Mucosa of descending colon (tissue), 3 donors: ENCODE measurements at places on chromosomes 4 and X. TPM values are rescaled to one million over a fixed set of nuclear protein-coding genes. Genes with fewer than 3 reads are reported as not detected.

The TMEM154 gene
- total RNA-seq, result 1.8 TPM

The HTRA3 gene
- 2.5 TPM for total RNA-seq

The MUC7 gene
- not detected for total RNA-seq

The PRKG2 gene
- 25.7 TPM for total RNA-seq

The CT47B1 gene
- not detected for total RNA-seq

The PCYT1B gene
- 0.39 TPM for total RNA-seq

The CISD2 gene
- 23.1 TPM for total RNA-seq

The WAS gene
- total RNA-seq, result 8.6 TPM

The CD40LG gene
- total RNA-seq, result 0.23 TPM

The PALLD gene
- 112 TPM for total RNA-seq

The IRS4 gene
- total RNA-seq, result not detected

The CCDC110 gene
- total RNA-seq, result 5.4 TPM

The ACSL1 gene
- total RNA-seq, result 51.4 TPM

The ERAS gene
- total RNA-seq, result 0.38 TPM

The RADX gene
- total RNA-seq, result 2.6 TPM

The ARAP2 gene
- 22.5 TPM for total RNA-seq

The GABRG1 gene
- 0.03 TPM for total RNA-seq

The MAGEA2B gene
- total RNA-seq, result not detected

The UGT2B15 gene
- total RNA-seq, result 203 TPM

The EFHC2 gene
- 0.78 TPM for total RNA-seq

The SPANXC gene
- total RNA-seq, result not detected

The ADH1A gene
- total RNA-seq, result 0.80 TPM

The RXFP1 gene
- 0.27 TPM for total RNA-seq

The HS6ST2 gene
- total RNA-seq, result 0.52 TPM

The MAGEA12 gene
- not detected for total RNA-seq

The GPR119 gene
- total RNA-seq, result 0.29 TPM

The ANK2 gene
- total RNA-seq, result 69.3 TPM

The TMEM131L gene
- total RNA-seq, result 9.8 TPM

The P2RY8 gene
- 2.0 TPM for total RNA-seq

The STAP1 gene
- 0.25 TPM for total RNA-seq

The EGF gene
- total RNA-seq, result 2.5 TPM

The MAD2L1 gene
- 2.9 TPM for total RNA-seq

The ZNF630 gene
- total RNA-seq, result 3.2 TPM

The NXF2 gene
- total RNA-seq, result not detected

The FAM9B gene
- not detected for total RNA-seq

The PHOX2B gene
- 0.55 TPM for total RNA-seq

The ESX1 gene
- not detected for total RNA-seq

The NOX1 gene
- 109 TPM for total RNA-seq

The CD38 gene
- 3.8 TPM for total RNA-seq

The S100P gene
- 15.7 TPM for total RNA-seq

The MAGEB1 gene
- not detected for total RNA-seq

The ARHGEF9 gene
- 34.6 TPM for total RNA-seq

The GRID2 gene
- total RNA-seq, result not detected

The APELA gene
- not detected for total RNA-seq

The GPR82 gene
- total RNA-seq, result 1.3 TPM

The CNGA1 gene
- 5.4 TPM for total RNA-seq

The TMPRSS11D gene
- total RNA-seq, result not detected

The SYTL5 gene
- total RNA-seq, result 11.5 TPM

The TMSB15B gene
- 2.2 TPM for total RNA-seq

The C4orf36 gene
- total RNA-seq, result 0.96 TPM

The TMSB15A gene
- not detected for total RNA-seq

The ZCCHC12 gene
- not detected for total RNA-seq

The GPRASP2 gene
- 11.4 TPM for total RNA-seq
